ENCODE measurements at places on chromosomes 3 and 15.

DNA sequence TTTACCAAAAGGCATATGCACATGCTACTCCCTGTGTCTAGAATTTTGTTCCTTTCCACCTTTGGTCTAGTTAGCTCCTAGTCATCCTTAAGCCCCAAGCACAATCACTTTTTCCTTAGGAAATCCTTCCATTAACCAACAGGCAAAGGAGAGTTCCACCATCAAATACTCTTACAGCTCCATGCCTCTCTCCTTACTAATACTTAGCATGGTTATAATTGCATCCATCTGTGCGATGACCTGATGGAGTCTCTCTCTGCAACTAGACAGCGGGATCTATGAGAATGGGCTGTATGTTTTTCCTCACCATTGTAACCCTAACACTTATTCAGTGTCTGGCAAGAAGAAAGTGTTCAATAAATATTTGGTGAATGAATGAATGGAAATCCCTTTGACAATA, 69.3 kb upstream of the SMAD3 start:
- DNase-seq = no peak

DNA sequence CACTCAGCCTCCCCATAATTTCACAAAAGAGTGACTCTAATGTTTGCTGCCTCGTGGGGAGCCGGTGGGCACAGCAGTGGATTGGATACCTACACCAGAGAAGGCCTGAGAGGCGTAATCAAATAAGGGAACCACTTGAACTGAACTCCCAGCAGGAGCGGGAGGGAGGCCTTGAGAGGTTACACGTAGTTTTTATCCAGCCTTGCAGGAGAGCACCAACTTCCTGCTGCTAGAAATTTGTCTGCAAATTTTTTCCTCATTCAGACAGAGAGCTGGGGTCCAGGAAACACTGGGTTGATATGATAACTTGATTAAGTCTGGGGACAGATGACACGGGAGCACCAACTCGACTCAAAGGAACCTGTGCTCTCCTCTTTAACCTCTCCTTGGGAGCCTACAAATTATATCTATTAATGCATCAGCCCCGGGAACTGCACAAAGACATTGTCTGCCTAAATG, 69.8 kb downstream of the HES1 start:
- DNase-seq = peak; percentile 43

GRCh38 chr3:480070-480469, 283.5 kb downstream of the CHL1 start:
- DNase-seq = no peak

GRCh38 chr3:49349348-49350114, 8.6 kb downstream of the GPX1 start:
- no peak for DNase-seq

DNA sequence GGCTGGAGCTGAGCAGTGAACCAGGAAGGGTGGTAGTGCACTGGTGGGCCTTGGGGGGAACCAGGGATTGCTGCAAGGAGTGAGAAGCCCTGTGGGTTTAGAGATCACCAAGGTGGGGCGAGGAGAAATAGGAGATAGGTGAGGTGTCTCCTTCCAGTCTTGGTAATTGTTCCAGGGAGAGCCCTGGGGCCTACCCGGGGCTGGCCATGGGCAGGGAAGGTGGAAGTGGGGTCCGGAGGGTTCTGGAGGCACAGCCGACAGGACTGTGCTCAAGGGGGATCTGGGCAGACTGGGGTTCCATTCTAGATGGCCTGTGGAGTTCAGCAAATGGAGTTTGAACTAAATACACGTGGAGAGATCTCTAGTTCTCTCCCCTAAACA, 4.5 kb downstream of the CHST13 start:
- DNase-seq = no peak

GRCh38 chr15:41844814-41845213, 6.2 kb downstream of the PLA2G4B start:
- no peak for DNase-seq

DNA sequence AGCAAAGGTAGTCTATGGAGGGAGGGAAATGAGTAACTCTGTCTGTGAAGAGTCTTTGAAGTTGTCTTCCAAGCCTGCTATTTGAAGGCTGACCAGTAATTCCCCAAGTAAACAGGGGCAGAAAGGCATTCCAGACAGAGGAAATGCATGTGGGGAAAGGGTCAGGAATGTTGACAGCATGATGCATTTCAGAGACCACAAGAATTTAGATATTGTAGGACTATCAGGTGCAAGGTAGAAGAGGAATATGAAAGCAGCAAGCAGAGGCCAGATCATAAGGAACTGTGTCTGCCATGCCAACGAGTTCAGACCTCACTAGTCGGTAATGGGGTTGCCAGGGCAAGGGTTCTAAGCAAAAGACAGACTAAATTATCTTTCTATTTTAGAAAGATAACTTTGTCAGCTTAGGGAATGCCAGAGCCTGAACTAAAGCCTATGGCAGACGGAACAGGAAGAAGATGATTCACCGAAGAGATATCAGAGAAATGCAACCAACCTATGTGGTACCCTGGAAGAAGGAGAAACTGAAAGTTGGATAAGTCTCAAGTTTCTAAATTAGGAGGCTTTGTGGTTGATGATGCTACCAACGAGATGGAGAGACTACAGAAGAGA, 327.0 kb upstream of the RORA start:
- DNase-seq = no peak

GRCh38 chr3:188128905-188129304, 25.1 kb upstream of the LPP start:
- DNase-seq = no peak

- no peak for DNase-seq
Observed at GRCh38 chr15:71472566-71472965, 337.8 kb upstream of the NR2E3 start.

- peak; percentile 26 for DNase-seq
Observed at GRCh38 chr15:67134067-67134838, 68.9 kb downstream of the SMAD3 start.

- no peak for DNase-seq
Observed at GRCh38 chr15:47817969-47818548, 100.8 kb downstream of the SEMA6D start.

DNA sequence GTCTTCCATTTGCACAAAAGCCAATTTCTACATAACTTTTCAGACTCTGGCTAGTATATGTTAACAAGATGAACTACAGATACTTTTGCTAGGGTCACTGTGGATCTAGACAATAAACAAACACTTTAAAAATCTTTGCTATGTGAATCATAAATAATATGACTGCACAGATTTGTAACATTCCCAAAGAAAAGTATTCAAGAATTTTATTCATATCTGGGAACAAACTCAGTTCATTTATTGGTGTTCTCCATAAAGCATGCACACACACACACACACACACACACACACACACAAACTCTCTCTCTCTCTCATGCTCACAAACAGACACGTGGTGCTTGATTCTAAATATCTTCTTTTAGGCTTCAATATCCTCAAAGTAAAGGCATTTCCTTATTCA, 18.8 kb upstream of the THRB start:
- DNase-seq = no peak

GRCh38 chr3:127702151-127702578, 29.4 kb downstream of the ABTB1 start:
- no peak for DNase-seq

- DNase-seq = peak; percentile 70
Observed at GRCh38 chr3:53375019-53375418, 27.7 kb upstream of the DCP1A start.

DNA sequence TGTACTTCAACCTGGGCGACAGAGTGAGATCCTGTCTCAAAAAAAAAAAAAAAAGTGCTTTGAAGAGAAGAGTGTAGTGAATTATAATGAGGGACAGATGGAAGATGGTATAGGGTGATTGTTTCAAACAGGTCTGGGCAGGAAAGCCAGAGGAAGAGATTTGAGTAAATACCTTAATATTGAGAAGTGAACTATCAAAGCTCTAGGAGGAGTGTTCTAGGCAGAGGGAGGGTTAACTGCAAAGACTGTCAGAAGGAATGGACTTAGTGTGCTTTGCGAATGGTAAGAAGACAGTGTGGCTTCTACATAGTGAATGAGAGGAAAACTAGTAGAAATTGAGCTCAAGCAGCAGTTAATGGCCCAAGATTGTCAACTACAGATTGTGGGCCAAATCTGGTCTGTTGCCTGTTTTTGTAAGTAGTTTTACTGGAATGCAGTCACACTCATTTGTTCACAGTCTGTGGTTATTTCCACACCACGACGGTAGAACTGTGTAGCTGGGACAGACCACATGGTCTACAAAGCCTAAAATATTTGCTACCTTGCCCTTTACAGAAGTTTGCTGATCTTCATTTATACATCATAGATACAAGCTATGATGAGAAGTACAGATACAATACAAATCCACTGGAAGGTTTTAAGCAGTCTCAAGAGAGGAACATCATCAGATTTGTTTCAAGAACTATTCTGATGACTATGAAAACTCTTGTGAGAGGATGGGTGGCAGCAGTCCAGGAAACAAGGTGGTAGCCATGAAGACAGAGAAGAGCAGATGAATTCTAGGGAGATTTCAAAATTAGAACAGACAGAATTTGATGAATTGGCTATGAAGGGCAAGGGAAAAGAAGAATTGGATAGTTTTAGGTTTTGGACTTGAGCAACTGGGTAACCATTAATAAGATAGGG, 16.5 kb upstream of the USP50 start:
- DNase-seq = no peak

DNA sequence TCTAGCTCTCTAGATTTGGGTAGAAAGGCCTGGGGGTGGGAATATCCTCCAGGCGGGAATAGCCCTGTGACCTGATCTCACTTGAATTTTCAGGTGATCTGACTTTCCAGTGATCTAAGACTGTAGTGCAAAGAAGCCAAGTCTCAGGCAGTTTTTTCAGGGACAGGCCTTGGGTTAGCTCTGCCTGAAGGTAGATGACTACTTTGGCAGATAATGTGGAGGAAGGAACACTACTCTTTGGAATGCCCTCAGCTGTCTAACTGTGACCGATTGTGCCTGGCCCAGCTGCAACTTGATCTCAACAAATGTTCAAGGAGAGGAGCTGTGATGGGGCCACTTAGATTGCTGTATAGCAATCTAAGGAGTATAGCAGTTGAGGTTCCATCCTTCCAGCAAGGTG, 193.7 kb downstream of the TCF12 start:
- no peak for DNase-seq

- no peak for DNase-seq
Observed at GRCh38 chr3:176206809-176207208, 990.5 kb downstream of the TBL1XR1 start.

- DNase-seq = no peak
Observed at GRCh38 chr15:91624353-91624968, 229.0 kb upstream of the SLCO3A1 start.

DNA sequence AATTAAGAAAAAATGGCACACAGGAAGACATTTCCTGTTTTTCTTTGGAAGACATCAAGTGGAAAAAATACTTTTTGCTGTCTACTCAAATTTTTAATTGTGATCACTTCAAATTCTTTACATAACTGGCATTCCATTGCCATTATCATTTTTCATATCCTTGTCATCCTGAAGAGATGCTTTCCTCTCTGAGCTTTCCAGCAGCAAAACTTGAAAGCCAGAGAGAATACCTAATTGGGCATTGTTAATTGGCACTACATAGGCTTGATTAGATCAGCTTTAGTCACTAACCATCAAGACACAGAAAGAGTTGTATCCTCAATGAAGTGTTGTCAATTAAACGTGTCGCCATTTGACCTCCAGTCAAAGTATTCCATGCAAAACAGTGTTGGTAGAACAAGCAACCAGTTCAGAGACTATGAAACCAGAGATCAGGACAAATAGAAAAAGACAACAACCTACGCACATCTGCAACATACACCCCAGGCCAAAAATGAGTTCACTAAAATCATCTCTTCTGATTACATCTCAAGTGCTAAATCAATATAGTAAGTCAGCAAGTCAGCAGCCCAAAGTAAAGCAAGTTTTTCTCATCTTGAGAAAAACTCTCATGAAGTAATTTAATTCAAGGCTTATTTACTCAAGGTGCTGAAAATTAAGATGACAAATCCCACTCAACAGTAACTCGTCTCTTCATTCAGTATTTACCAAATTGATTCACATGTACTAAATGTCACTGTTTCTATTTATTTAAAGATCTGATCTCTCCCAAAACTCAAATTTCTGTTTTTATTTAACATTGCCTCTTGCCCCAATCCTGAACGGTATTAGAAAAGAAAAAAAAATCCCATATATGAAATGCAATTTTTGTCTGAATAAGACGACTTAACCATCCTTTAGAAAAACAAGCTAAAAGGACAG, 123.0 kb downstream of the SUCLG2 start:
- DNase-seq = no peak

DNA sequence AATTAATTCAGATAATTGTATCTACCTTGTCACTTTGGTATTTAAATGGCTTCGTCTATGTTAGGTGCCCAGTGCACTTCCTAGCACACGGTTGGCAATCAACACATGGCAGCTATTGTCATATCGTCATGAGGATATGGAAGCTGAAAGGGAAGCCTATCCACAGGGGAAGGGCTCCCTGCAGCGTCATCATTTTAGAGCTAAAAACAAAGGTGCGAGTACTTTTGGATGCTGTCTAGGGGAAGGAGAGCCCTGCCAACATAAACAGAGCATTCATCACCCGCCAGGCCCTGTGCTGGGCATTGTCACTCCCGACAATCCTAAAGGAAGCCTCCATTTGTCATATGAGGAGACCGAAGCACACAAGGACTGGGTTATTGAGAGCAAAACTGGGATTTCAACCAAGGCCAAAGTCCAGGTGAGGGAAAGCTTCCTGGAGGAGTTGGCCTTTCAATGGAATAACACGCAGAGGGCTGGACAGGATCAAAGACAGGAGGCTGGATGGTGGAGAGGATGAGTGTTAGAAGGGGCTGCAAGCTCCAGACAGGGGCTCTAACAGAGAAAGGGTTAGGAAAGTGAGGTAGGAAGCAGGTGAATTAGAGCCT, 8.0 kb upstream of the PARL start:
- DNase-seq = no peak

- peak; percentile 90 for DNase-seq
Observed at GRCh38 chr3:98809557-98809956, 46.4 kb downstream of the ST3GAL6 start.

DNA sequence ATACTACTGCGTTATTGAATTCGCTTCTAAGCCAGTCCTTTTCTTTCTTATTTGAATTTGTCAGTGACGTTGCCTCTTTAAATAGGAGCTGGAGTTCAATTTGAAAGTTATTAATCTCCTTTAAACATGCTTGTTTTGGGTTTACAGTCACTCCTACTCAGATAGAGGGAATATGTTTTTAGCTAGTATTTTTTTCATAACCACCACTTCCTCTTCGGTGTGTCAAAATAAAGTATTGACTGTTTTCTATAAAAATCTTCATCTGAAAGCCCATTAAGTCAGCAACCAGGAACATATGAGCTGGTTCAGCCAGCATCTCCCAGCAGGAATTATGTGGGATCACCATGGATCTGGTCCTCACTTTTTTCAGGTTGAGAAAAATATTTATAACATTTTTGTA, 772.9 kb downstream of the DIPK2A start:
- DNase-seq = no peak
